HFFc6 (cell line): ENCODE measurements at places on chromosomes 6 and 20. TPM values are rescaled to one million over a fixed set of nuclear protein-coding genes. Genes with fewer than 3 reads are reported as not detected.

- no peaks in the 10 kb centered on the region for H3K4me1 ChIP-seq
- H3K4me3 ChIP-seq: no peak overlapping the region
- H3K36me3 ChIP-seq: no peaks in the 10 kb centered on the region
- no peak overlapping the region for H3K27ac ChIP-seq
- H3K27me3 ChIP-seq: no peaks in the 10 kb centered on the region
Observed at GRCh38 chr6:69338431-69339162, 458.2 kb downstream of the LMBRD1 start.

DNA sequence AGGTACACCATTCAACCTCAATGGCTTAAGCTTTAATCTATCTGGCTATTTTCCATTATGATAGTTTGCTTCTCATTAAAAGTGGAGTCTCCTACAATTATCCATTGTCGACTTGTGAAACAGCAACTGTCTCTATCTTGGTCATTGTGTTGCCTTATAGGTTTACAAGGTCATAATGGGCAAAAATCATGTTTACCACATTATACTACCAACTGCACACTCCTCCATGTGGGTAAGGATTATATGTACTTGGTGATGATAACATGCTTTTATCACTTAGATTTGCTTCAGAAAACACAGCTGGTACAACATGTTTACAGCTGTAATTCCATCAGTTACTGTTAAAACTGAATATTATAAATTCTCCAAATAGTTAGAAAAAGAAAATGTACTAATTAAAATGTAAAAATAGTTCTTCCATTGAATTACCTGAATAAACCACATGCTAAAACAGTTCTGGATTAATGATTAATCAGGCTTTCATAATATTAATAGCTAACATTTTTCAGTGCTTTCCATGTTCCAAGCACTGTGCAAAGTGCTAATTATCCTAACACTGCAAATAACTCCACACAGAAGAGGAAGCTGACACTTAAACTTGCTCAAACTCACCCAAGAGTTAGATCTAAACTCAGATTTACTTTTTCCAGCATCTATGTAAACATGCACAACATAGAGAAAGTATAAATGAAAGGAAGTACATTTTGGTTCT lies 96.7 kb downstream of the OGFRL1 start:
- H3K27me3 ChIP-seq: peaks cover 3% of the 10 kb centered on the region; the same call in 1 of the 2 replicates
- H3K27ac ChIP-seq: no peak overlapping the region
- H3K4me3 ChIP-seq: no peak overlapping the region
- H3K4me1 ChIP-seq: peaks cover 63% of the 10 kb centered on the region
- peaks cover 17% of the 10 kb centered on the region for H3K36me3 ChIP-seq

DNA sequence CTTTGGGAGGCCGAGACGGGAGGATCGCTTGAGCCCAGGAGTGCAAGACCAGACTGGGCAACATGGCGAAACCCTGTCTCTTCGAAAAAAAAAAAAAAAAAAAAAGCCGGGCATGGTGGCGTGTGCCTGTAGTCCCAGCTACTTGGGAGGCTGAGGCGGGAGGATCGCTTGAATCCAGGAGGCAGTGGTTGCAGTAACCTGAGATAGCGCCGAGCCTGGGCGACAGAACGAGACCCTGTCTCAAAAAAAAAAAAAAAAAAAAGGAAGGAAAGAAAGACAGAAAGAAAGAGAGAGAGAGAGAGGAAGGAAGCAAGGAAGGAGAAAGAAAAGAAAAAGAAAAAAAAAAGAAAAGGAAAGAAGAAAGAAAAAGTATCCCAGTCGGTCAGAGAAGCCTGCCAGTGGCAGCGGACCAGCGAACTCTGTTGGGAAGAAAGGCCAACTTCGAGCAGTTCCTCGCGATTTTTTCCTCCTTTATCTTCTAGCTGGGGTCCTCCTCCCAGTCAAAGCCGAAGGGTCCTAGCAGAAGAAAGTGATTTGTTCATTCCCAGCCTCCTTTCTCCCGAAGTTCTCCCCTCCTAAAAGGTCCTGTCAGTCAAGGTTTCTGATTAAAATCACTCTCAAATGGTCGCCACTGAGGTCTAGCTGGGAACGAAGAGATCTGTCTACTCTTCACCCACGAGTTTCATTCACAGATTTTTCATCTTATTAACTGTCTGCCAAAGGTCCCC lies 2.4 kb upstream of the SYCP2L start:
- DNase-seq: no peak
- H3K36me3 ChIP-seq: no peaks in the 10 kb centered on the region
- H3K27ac ChIP-seq: no peak overlapping the region
- H3K4me3 ChIP-seq: no peak overlapping the region

GRCh38 chr6:140744659-140745320 lies 1370.3 kb upstream of the CITED2 start:
- DNase-seq: peak; percentile 48
- H3K27me3 ChIP-seq: peaks cover 1% of the 10 kb centered on the region; the same call in 1 of the 2 replicates
- H3K27ac ChIP-seq: peak overlapping the region; percentile 62
- H3K4me3 ChIP-seq: no peak overlapping the region

- DNase-seq: no peak
- no peaks in the 10 kb centered on the region; the same call in 1 of the 2 replicates for H3K36me3 ChIP-seq
- no peak overlapping the region for H3K4me3 ChIP-seq
- H3K27me3 ChIP-seq: peaks cover 1% of the 10 kb centered on the region; the same call in 1 of the 2 replicates
- no peaks in the 10 kb centered on the region for H3K4me1 ChIP-seq
Observed at GRCh38 chr6:65627015-65627414, 80.0 kb downstream of the EYS start.

- no peak for DNase-seq
- H3K4me3 ChIP-seq: no peak overlapping the region
- no peak overlapping the region for H3K27ac ChIP-seq
- peaks cover 18% of the 10 kb centered on the region for H3K4me1 ChIP-seq
- H3K36me3 ChIP-seq: no peaks in the 10 kb centered on the region
Observed at GRCh38 chr6:14543971-14544585, 426.5 kb downstream of the CD83 start.

DNA sequence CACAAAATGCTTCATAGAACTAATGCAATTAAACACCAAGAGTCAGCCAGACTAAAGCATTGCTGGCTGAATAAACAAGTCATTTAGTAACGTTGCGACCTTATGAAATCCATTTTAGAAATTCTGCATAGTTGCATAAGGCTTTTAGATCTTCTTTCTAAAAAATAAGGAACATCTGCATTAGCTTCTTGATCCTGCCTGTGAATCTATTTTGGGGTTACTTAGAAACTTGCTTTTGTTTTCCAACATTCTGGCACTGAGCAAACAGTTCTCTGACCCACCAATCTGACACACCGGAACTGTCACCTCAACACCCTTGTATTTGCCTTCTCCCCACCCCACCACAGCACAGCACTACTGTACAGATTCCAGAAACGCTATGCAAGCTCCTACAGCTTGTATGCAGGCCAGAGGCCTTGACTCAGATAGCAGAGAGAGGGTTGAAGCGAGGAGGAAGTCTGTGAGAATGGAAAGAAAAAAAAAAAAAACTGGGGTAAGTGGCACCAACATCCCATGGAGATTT lies 55.0 kb downstream of the KIF13A start:
- peaks cover 89% of the 10 kb centered on the region for H3K4me1 ChIP-seq
- H3K36me3 ChIP-seq: no peaks in the 10 kb centered on the region
- H3K4me3 ChIP-seq: peak overlapping the region; percentile 76
- peak; percentile 96 for DNase-seq
- peak overlapping the region; percentile 97 for H3K27ac ChIP-seq

DNA sequence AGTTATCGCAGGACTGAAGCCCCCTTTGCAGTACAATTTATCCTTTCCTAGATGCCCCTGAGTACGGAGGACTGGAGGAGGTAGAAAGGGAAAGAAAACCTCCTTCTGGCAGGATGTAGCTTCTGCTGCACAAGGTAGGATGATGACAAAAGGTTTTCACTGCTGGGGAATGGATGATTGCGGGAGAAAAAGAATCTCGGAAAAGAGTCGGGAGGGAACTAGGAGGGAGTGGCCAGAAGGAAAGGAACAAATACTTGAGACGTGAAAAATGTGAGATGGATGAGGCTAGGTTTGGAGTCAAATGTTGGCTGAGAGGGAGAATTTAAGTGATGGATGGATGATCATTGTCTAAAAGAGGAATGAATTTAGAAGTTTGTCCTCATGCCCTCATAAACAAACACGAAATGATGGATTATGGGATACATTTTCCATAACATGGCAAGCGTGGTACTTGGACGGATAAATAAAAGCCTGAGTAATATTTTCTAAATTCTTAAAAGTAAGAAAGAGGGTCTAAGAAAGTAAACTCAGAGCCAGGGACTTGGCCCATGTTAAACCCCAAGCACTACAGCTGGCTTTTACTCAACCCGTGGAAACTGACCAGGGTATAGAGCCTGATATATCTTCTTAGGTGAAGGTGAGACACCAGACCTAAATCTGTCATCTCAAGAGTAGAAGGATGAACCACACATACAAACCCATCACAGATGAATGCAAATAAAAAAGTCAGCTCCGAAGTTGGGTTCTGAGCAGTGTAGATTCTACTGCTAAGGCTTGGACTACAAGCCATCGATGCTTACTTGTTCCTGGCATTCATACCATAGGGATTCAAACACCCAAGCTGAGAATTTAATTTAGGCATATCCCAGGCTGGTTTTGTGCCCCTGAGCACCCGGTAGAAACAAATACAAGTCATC lies 72.4 kb downstream of the HFE start:
- H3K27me3 ChIP-seq: peaks cover 30% of the 10 kb centered on the region
- peak; percentile 25 for DNase-seq
- peak overlapping the region; percentile 81 for H3K27ac ChIP-seq
- H3K4me1 ChIP-seq: peaks cover 56% of the 10 kb centered on the region

DNA sequence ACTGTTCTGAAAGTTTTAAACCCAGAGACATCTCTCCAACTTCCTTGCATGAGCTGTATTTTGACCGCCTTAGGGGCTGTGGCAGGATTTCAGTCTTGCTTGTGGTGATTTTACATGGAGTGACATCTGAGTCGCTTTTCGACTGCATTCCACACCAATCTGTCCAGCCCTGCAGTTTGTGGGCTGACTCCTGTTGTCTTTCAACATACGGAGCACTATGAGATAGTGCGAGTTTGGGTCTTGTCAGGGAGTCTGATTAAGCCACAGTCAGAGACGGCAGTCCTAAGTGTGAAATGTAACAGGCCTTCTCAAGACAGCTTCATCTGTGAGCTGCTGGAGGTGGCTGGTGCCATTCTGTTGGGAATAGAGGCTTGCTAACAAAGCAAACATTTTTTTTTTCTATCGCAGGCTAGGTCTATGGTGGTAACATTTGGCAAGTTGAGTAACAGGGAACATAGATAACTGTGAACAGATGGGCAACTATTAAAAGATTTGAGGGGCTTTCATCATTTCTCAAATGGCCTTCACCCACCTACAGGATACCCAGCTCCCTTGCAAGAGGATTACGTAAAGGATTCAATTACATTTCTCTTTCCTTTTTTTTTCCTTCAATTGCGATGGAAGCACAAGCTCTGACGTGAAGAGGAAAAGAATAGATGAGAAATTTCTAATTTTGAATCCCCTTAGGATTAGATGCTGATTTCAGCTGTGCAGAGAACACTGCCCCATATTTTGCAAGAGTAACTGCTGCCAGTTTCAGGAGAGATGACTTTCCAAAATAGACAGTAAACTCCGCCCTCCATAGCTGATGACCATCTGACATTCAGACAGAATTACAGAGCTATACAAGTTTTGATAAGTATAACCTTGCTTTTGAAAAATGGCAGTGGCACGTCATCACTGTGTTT lies 25.1 kb downstream of the CAP2 start:
- H3K36me3 ChIP-seq: peaks cover 42% of the 10 kb centered on the region
- peaks cover 82% of the 10 kb centered on the region for H3K4me1 ChIP-seq
- peak overlapping the region; percentile 89 for H3K4me3 ChIP-seq
- DNase-seq: peak; percentile 75

DNA sequence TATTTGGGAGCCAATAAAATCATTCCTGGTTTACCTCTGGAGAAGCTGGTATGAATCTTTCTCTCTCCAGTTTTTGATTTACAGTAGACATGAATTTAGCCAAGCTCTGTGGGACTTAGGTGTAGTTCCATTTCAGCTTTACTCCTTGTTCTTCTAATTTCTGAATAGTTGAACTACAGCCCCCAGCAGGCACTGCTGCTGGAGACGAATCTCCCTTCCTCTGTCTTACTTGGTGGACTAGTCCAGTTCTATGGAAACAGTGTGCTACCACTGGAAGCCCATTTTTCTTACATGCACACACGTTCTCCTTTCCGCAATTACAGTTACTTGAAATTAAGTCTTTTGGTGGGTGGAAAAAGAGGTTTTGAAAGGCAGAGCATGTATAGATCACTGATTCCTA lies 42.3 kb downstream of the RALGAPB start:
- peaks cover 4% of the 10 kb centered on the region; the same call in 1 of the 2 replicates for H3K4me1 ChIP-seq
- H3K36me3 ChIP-seq: peaks cover 16% of the 10 kb centered on the region
- no peak overlapping the region for H3K27ac ChIP-seq

DNA sequence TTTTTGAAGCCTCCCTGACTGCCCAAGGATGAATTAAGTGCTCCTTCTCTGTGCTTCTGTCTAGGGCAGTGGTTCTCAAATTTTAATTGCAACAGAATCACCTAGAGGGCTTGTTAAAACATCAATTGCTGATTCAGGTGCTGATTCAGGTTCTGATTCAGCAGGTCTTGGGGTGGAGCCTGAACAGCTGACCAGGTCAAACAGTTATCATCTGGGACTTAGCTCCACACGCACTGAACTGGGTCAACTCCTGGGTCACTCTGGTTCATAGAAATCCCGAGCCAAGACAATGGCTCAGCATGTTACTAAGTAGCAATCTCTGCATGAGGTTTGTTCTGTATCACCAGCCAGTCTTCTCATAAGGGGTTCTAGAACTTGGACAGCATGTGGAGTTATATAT lies 192.3 kb downstream of the GJA1 start:
- peaks cover 11% of the 10 kb centered on the region for H3K36me3 ChIP-seq
- H3K27me3 ChIP-seq: peaks cover 7% of the 10 kb centered on the region; the same call in 1 of the 2 replicates
- no peaks in the 10 kb centered on the region for H3K4me1 ChIP-seq
- H3K27ac ChIP-seq: no peak overlapping the region
- no peak overlapping the region for H3K4me3 ChIP-seq

- peak overlapping the region; percentile 99 for H3K27ac ChIP-seq
- H3K27me3 ChIP-seq: peaks cover 7% of the 10 kb centered on the region
- H3K4me3 ChIP-seq: peak overlapping the region; percentile 99
Observed at GRCh38 chr6:150866991-150867501, 1.5 kb downstream of the MTHFD1L start.

- peaks cover 57% of the 10 kb centered on the region for H3K4me1 ChIP-seq
- peaks cover 5% of the 10 kb centered on the region; the same call in 1 of the 2 replicates for H3K36me3 ChIP-seq
- peak overlapping the region; percentile 14 for H3K27ac ChIP-seq
- no peaks in the 10 kb centered on the region; the same call in none of the 2 replicates for H3K27me3 ChIP-seq
Observed at GRCh38 chr6:28353981-28354676, 4.4 kb downstream of the ZKSCAN3 start.

GSTA3 gene
- not detected in 3 replicates for total RNA-seq

C6orf141 gene
- not detected in 3 replicates for total RNA-seq

EPB41L2 gene
- total RNA-seq: 41.8 to 67.8 TPM (median 51.9 TPM) in 3 replicates

ZBTB12 gene
- 7.4 and 9.3 TPM in 2 replicates for total RNA-seq

JPH2 gene
- total RNA-seq: 8.8 to 13.6 TPM (median 9.9 TPM) in 3 replicates

FAM50B gene
- 8.0 to 10.2 TPM (median 9.9 TPM) in 3 replicates for total RNA-seq

VWA7 gene
- 0.48 to 0.64 TPM (median 0.64 TPM) in 3 replicates for total RNA-seq
